ENCODE measurements at places on chromosomes 2 and 18.

DNA sequence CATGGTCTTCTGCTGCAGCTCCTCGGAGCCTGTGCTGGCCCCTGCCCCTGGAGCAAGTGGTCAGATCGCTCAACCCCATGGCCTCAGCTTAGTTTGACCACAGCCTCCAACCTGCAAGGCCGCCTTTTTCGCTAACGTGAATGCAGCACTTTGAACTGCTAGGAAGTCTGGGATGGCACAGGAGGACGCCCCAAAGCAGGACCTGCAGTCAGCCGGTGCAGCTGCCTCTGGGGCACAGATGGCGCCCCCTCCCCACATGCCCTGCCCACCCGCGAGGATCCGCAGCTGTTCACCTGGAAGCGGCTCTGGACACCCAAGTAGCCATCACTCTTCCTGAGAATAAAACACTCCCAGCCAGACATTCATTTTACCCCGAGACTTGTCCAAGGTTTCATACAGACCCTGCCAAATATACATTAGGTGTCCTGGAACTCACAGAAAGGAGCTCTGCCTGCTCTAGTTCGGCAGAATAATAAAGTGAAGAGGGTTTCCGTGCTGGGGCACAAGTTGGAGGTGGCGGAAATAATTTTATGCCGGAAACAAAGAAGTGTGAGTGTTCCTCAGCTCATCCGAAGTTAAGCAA, 510.1 kb downstream of the EIPR1 start:
- DNase-seq, result no peak

- no peak for DNase-seq
These were observed 985 bp downstream of the ILKAP start for GRCh38 chr2:238202326-238203093.

DNA sequence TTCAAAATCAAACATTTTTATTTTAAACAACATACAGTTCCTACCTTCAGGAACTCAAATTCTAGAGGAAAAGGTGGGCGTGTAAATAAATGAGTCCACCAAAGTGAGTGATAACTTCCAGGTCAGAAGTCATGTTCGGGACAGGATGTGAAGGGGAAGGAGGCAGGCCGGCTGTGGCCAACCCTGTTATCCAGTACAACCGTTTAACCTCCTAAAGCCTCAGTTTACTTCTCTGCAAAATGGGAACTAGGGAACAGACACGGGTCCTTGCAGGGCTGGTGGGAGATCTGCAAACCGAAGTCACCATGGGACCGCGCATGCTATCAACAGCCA, 373 bp downstream of the EIPR1 start:
- DNase-seq, result no peak

GRCh38 chr2:196372811-196373664, 201.7 kb upstream of the STK17B start:
- no peak for DNase-seq

GRCh38 chr2:71583876-71584275, 130.5 kb downstream of the DYSF start:
- no peak for DNase-seq

DNA sequence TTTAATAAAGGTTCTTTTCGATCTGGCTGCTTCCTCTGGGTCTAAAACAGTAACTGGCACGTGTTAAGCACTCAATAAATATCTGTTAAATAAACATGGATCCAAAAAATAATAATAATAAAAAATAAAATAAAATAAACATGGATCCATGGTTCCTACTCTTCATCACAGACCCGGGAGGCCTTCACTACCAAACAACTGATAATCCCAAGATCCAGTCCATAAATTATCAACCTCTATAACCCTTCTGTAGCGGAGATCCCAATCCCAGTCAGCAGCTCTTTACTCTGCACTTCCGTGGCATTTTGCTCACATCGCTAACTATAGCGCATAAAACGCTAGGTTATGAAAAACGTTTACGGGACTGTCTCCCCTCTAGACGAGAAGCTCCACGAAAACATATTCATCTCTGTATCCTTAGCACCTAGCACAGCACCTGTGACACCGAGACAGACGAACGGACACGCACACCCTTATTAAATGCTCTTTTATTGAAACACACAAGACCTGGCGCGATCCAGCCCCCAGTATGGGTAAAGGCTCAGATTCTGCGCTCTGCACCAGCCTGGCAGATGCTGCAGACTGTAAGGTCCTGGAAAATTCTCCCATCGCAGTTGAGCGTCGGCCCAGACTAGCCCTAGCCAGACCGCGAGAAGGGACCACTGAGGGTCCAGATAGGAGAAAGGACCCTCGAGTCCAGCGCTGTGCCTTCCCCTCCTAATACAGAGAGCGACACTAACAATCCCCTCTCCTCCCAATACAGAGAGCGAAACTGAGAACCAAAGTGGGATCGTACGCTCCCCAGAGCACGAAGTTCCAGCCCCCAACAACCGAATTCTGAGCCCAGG, 770 bp downstream of the NBAS start:
- no peak for DNase-seq

DNA sequence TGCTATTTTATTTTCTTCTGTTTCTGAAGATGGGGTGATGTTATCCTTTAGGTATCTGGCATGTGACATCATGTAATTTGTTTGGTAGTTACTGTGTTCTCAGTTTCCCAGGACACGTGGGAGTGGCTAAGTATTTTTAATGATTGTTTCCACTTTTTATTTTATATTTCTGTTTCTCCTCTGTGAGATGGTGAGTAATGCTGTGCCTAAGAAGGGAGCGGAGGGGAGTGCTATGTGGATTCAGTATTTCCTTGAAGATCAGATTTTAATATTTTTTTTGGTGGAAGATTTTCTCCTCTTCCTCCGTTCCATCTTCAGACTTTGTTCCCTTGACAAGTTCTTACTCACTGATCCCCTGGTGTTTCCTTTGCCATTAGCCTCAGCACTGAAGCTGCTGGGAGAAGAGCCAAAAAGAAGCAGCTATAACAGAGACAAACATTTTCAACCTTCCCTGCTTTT, 180.0 kb upstream of the MMADHC start:
- DNase-seq, result no peak

DNA sequence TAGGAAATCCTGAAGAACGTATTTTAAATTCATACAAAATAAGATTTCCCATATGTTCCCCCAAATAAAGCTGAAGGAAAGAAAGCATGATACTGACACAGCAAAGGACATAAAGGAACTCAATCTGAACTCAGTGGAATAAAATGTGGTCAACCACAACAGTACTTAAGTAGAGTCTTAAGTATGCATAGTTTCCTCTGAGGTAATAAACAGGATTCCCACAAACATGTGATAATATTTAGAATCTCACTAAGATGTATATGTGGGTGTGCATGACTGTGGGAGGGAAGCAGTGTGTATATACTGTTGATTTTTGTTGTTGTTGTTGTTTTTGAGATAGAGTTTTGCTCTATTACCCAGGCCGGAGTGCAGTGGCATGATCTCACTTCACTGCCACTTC, 69.3 kb downstream of the NOL10 start:
- DNase-seq, result no peak

DNA sequence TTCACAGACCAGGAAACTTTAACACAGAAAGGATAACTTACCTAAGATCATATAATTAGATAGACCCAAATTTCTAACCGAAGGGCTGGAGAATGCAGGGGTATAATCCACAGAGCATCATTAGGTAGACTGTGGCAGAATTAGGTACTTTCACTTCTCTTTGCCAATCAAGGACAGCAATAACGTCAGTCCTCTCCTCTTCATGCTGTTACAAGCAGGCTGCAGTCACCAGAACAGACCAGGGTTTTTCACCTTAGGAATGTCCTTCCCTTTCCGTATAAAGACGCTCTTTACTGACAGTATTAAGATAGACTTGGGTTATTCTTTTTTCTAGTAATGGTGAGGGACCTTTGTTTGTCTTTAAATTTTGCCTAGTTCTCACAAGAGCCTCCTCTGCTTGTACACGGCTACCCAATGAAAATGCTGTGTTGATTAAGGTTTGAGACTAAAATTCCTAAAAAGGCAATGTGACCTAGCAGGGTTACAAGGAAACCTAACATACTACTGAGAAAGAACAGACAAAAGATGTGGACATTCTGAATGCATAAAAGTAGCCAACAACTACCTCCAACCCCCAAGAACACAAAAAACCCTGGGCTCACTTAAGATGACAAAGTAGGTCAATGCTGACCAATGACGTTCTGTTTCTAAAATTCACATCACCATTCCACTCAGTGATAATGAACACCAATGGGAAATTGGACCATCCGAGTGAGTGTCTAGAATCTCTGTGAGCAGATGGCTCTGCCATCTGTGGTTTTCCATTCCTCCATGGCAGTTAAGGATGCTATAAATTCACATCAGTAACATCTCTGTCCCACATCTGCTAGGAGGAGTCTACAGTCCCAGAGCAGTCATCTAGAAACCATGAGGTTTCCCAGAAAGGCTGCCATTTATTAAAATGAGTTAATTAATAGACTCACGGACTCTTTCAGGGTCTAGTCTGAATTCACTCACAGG, 2.1 kb downstream of the PDIA6 start:
- no peak for DNase-seq

DNA sequence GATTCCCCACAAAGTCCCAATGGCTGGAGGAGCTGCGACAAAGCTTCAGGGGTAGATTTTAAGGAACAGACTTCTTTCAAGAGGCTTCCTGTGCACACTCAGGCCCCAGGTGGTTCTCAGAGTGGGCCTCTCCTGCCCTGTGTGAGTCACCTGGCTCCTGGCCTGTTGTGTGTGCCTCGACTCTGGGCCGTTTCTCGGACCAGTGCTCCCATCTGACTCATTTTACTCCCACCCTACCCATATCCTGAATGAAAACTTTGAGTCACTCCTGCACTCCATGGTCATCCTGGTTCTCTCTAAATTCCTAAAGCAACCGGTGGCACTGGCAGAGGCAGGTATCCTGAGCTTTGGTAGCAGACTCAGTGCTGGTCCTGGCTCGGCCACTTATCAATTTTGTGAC, 84.1 kb downstream of the CELF4 start:
- no peak for DNase-seq

DNA sequence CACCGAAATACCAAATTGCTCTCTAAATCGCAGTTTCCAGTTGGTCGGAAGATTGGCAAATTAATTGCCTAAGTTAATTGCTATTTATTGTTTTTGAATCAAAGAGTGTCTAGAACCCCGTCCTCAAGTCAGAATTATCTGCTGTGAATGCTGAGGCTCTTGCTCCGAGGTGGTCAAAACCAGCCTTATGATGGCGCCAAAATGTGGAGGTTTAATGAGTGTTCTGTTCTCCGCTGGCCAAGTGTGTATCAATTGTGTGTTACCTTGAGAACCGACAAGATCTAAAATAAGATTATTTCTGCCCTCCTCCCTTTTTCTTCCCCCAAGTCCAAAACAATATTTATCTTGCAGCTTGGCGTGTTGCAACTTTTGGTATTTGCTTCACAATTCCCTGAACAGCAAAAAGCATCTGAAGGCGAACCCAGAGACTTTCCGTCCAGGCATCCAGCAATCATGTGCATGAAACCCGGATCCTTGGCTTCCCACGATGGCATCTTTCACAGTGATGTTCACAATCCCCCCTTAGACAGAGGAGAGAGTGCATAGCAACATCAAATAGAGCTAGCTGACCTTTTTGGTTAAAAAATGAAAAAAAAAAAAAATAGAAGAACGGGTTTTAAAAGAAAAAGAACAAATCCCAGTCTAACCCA, 323.0 kb downstream of the MYCN start:
- DNase-seq, result no peak

DNA sequence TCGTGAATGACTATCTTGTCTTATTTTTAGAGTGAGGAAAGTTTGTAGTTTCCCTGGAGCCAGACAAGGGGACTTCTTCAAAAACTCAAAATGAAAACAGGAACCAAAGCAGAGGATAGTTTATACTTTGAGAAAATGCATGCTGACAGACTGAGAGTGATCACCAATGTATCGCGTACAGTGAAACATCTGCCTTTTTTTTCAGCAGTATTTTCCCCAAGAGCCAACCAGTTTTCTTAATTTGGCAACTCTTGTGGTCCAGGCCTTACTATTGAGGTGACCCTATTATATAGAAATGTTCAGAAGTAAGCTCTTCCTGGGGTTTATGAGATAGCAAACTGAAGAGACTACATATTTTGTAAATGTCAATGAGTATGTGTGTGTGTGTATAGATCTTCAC, 153.7 kb upstream of the VRK2 start:
- DNase-seq, result no peak

DNA sequence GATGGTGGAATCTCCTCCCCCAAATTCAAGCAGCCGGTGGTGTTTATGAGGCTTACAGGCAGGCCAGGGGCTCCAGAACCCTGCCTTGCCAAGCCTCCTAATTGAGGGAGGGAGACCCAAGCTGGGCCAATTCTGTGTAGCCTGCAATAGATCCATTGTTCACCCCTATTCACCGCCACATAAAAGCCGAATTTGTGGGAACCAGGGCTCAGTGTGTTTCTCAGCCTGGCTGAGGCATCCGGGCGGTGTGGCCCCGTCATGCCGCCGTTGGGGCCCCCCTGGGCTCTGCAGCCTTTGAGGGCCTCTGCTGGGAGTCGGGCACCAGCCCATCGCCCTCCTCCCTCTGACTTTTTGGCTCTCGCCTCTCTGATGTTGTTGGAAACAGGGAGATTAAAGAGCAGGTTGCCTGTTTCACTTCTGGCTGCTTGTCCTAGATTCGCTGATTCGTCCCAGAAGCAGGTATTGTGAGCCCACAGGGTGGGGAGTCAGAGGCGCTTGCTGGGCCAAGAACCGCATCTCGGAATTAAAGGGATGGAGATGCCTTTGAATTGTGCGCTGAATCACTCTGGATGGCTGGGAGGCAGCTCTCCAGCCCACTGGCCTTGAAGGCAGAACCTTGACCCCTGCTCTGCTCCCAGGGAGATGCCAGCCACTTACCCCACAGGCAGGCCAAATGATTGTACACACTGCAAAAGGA, 14.7 kb upstream of the OTOS start:
- DNase-seq, result peak; percentile 64

DNA sequence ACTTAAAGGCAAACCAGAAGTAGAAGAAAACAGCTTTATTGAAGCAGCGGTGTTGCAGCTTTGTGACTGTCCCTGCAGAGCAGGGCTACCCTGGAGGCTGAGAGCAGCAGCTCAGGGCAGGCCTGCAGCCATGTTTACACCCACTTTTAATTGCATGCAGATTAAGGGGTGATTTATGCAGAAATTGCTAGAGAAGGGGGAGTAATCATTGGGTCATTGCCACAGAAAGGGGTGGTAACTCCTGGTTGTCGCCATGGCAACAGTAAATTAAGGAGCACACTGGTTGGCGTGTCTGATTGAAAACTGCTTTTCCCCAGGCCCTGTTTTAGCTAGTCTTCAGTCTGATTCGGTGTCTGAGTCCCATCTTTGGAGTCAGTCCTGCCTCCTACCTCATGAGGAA, 195.4 kb upstream of the HDAC4 start:
- no peak for DNase-seq

Data from dorsolateral prefrontal cortex (tissue), 122 donors.